ENCODE measurements at places on chromosomes 4 and X.

DNA sequence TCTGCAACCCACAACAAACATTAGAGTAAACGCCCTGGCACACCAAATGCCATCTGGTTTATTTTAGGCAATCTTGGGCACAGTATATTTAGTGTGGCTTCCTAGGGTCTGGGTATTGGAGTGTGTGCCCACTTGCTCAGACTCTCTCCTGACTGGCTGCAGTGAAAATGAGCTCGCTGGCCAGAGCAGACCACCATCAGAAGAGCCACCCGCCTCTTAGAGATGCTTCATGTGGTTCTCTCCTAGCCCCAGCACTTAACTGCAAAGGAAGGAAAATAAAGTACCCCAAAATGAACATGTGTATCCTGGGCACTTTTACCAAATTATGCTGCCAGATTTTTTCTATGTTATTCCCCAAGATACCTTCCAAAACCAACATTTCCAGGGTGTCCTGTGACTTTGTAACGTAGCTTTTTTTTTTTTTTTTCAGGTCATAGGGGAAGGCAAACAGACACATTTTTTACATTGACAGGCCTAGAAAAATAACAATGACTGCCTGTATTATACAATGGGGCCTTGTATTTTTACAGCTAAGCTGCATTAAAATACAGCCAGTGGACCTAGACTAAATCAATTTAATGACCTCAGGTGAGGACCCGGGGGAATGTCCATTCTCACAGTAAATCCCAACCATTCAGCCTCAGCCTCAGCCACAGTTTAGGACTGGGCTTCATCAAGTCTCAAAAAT, 193.7 kb downstream of the RASL11B start:
- DNase-seq = no peak

GRCh38 chrX:17053502-17053901, 107.0 kb downstream of the REPS2 start:
- no peak for DNase-seq

DNA sequence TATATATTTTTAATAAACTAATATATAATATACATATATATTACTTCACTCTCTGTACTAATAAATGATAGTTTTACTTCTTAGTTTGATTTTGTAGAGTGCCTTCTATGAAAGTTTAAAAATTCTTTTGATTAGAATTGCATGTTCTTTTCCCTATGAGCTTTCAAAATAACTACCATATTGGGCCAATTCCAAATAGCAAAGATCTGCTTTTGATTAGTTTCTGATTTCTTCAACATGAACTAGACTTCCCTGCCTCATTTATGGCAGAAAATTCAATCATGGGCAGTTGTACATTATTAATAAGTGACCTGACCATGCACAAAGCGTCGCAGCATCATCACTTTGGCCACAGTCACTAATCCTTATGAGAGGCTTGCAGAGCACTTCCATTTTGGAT, 48.9 kb upstream of the TEX13A start:
- no peak for DNase-seq

- no peak for DNase-seq
These were observed 844.7 kb downstream of the PCDH18 start for GRCh38 chr4:136687596-136687995.

DNA sequence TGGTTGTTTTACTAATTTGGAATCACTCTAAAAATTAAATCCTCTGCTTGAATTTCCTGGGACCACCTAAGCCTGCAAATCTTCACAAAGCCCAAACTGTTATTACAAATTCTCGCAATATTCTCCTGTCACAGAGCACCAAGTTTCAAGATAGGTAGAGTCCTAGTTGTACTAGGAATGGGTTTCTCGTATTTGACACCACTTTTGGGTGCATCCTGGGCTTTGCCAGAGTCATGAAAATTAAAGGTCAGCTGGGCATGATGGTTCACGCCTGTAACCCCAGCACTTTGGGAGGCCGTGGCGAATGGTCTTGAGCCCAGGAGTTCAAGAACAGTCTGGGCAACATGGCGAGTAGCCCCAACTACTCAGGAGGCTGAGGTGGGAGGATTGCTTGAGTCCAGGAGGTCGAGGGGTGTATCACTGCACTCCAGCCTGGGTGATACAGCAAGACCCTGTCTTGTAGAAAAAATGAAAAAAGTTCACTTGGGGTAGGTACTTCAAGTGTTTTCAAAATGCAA, 30.6 kb upstream of the MANBA start:
- no peak for DNase-seq

- DNase-seq = no peak
These were observed 954.0 kb upstream of the TENM3 start for GRCh38 chr4:181289198-181289597.

Data from amniotic epithelial cell (primary cell).